ENCODE measurements at places on chromosomes 2 and 18.

DNA sequence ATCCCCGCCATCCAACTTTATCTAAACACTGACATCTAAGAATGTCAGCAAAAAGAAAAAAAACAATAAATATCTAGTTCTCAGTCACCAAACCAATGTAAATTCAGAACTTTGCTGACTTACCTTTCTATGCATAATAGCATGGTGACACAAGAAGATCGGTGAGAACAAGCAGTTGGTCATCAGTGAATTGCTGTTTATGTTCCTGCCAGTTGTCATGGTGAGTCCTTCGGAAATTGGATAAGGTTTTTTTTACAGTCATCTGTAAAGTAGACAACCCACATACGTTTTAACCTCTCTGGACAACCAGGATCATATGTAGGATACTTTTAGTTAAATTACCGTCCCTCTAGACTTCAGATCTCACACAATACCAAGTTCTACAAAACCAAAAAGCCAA lies 6.2 kb upstream of the GPR75 start:
- no peak for DNase-seq

DNA sequence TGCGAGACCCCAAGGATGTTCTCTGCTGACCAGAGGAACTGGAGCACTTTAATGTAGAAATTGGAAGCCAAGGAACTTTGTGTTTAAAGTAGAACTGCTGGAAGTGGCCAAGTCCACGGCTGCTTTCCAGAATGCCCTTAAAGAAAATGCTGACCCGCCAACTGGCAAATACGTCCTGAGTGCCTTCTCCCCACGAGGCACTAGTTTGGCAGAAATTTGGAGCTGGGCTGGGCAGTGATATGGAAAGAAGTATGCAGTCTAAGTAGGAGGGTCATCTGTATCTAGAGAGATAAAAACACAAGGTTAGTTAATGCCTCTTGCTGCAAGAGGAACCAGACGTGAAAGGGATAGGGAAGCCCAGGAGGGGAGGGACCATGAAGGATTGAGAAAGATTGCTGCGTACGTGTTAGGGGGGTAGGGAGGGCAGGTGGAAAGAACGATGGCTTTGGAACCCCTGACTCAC lies 59.3 kb upstream of the RFX8 start:
- no peak for DNase-seq

DNA sequence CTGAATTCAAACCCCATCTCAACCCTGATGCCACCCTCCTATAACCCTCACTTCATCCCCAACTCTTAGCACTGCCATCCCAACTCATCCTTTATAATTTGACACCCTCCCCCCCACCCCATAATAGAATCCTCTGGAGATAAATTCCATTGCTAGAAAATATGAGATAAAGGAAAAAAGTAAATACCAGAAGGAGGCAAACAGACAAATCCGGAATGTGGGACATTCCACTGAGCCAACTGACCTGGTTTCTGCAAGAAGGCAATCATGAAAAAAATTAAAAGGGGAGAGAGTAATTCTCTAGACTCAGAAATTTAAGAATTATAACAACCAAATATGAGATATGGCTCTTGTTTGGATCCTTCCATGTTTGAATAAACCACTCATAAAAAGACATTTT lies 132.4 kb downstream of the CYP26B1 start:
- no peak for DNase-seq

GRCh38 chr2:40668425-40668824 lies 216.5 kb upstream of the SLC8A1 start:
- no peak for DNase-seq

DNA sequence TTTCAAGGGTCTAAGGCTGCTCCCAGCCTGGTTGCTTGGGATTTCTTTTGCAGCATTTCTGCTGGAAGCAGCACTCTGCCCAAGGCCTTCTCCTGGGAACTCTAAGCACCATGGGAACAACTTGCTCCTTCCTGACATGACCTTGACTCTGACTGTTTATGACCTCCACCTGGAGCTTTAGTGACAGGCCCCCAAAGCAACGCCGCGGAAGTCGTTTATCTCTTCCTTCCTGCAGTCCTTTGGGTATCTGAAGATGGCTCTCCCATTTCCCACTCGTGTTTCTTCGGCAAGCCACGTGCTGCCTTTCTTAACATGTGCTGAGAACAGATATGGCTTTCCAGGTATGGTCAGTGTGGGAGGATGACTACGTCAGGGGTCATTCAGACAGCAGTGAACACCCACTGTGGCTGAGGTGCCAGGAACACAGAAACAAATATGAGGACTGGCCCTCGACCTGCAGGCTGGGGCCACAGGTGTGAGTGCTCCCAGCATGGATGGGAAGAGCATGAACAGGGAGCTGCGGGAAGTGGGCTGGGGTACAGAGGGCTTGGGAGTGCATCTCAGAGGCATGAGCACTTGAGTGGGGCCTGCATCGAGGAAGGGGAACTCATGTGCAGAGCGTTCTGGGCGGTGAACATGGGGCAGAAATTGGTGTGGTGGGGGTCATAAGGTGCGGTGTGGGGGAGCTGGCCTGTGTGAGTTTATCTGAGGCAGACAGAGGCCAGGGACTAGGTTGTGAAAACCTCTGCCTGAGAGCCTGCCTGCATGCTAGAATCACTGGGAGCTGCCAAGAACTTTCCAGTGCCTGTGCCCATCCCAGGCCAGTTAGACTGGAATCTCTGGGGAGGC lies 140.5 kb downstream of the TSN start:
- DNase-seq = no peak

DNA sequence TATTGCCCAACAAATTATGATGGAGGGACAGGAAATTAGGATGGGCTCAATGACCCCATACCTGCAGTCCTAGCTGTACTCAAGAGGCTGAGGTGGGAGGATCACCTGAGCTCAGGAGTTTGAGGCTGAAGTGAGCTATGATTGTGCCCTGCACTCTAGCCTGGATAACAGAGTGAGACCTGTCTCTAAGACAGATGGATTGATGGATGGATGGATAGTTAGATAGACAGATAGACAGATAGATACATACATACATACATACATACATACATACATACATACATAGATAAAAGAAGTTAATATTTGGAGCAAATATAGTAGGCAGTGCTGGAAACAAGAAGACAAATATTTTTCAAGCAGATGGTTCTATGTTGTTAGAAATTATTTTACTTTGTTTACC lies 78.1 kb upstream of the PROKR1 start:
- DNase-seq = no peak
